ENCODE measurements at places on chromosomes 5 and 9.

- DNase-seq: no peak
Observed at GRCh38 chr9:78399153-78399552, 102.2 kb downstream of the PSAT1 start.

GRCh38 chr5:72691751-72692150 is 124.7 kb upstream of the TNPO1 start:
- no peak for DNase-seq

- DNase-seq: no peak
Observed at GRCh38 chr9:70003901-70004714, 39.5 kb upstream of the MAMDC2 start.

GRCh38 chr9:73451003-73451402 is 299.3 kb downstream of the ANXA1 start:
- no peak for DNase-seq

- peak; percentile 16 for DNase-seq
Observed at GRCh38 chr9:18362901-18363685, 110.9 kb upstream of the ADAMTSL1 start.

DNA sequence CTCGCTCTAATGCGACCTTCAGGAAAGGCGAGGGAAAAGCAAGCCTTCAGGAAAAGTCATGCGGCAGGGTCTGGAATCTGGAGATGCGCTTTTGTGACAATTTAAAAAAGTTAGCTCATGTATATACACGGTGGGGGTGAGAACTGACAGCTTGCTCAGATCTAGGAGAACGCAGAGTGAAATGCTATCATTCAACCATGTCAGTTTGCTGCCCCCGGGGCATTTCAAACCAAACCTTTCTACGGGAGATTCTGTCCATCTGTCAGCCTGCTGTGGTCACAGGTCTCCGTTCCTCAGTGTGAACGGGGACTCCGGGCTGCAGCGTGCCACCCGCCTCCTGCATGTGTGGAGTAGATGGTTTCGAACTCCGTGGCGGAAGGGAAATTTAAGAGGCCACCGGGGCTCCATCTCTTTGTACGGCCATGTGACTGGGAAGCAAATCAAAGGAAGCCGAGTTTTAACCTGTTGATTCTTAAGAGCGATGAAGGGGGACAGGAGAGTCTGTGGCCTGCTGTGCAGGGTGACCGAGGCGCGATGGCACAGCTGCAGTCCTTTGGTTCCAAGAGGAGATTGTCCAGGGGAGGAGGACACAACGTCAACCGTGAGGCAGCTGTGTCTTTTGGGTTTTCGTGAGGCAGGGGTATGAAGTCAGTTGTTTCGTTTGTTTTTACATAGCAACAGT is 45.9 kb downstream of the OTULIN start:
- DNase-seq: no peak

GRCh38 chr9:98958271-98958984 is 14.7 kb downstream of the COL15A1 start:
- DNase-seq: peak; percentile 99

GRCh38 chr5:40124367-40124766 is 555.3 kb upstream of the PTGER4 start:
- no peak for DNase-seq

DNA sequence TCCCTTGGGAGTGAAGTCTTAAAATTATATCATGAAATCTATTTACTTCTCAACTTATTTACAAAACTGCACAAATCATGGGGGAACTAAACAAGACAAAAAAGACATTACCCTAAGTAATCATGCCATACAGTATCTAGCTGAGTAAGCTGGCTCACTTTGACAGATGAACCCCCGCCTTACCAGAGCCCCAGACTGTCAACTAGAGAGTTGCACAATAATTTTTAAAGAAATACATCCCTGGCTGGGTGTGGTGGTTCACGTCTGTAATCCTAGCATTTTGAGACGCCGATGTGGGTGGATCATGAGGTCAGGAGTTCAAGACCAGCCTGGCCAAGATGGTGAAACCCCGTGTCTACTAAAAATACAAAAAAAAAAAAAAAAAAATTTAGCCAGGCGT is 62.3 kb downstream of the LPAR1 start:
- no peak for DNase-seq

GRCh38 chr5:147310059-147310704 is 75.4 kb downstream of the STK32A start:
- DNase-seq: no peak

DNA sequence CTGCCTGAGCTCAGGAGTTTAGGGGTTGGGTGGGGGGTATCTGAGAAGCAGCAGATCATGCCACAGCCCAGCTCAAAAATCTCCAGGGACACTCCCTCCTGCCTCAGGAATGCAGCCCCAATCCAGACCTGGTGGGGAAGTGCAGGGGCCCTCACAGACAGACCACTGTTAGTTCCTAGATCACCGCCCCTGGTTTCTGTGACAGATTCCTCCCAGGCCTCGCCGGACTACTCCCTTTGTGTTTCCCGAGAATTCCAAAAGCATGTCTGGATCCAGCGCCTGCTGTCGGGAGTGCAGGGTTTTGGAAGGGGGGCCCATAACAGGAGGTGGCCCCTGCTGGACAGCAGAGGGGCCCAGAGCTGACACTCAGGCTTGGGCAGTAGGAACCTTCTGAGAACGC is 74.5 kb downstream of the CTSL start:
- no peak for DNase-seq

DNA sequence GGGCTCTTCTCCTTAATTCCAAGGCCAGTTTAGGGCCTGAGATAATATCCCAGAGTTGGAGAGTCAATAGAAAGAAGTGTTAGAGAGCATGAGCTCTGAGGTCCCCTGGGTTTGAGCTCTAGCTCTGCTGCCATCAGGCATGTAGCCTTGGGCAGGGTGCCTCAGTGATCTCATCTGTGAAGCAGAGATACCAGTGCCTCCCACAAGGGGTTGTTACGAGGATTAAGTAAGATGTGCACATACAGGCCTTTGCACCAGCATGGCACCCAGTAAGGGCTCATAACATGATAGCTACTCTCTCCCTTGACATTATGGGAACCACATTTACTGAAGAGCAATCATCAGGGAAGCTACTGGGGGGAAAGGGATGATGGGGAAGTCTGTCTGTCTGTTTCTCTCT is 265.7 kb downstream of the HSPA4 start:
- DNase-seq: no peak

DNA sequence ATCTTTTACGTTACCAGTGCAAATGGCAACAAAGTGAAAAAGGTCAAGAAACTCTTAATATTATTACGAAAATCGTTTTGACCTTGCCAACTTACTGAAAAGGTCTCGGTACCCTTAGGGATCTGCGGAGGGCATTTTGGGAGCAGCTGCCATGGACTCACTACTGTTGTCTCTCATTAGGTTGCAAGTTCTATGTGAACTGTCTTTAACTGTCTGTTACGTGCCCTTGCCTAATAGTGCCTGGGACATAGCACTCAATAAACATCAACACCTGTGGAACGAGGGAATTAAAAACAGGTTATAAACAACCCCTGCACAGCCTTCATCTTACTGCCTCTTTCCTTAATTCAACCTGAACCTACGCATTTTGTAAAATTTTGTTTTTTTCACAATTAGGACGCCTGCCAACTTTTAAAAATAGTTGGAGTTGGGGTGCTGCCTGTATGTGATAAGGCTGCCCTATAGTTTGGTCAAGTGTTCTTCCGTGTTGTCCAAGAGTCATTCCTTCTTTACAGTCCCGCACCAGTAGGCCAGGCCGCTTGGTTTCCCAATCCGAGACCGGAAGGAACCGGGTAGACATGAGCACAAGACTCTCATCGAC is 527 bp upstream of the SREK1 start:
- no peak for DNase-seq

DNA sequence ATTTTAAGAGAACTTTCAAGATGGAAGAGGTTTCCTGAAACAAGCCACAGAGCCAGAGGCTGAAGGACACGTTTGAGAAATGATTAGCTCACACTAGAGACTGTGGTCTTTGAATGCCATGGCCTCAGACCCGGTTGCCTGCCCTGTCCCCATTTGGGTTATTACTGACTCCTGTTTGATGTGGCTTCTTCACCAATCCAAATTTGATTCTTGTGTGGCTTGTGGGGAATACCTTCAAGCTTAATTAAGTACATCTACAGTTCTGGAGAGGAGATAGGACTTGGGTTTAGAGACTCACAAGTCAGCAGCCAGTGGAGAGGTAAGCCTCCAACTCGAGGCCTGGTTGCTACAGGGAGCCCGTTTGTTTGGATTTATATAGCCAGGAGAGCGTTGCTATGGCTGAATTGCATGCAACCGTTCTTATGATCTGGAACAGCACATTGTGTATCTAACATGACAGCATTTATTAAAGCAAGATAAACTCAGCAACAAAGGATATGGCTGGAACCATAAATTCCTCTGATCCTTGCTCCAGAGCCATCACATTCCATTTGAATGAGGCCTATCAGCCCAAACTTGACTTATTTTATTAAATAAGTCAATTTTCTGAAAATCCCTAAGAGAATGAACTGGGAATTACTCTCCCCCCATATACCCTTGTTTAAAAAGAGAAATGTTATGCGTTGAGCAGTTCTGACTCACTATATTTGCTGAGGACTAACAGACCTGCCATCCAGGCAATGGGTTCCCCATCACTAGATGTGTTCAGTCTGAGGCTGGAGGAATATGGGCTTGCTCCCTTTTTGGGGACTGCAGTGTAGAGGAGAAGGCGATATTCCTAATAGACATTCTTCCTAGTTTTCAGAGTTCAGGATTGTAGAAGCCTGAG is 88.4 kb upstream of the TNFSF8 start:
- DNase-seq: peak; percentile 90
